ENCODE measurements at places on chromosomes 4 and X.

GRCh38 chr4:68592673-68593072 is 16.6 kb upstream of the UGT2B17 start:
- no peak for DNase-seq

DNA sequence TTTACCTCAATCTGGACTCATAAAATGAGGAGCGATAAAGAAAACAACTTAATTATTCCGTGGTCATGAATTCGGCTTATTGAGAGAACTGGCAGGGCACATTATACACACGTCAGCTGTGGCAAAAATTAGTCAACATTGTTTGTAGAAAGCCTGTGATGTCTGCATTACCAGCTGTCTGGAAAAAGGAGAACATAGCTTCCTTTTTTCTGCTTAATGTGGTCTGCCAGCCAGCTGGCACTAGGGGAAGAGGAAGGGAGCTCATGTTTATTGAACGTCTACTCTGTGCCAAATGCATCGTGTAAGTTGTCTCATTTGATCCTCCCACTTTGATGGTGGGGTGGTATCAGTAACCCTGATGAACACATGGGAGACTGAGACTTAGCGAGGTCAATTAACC is 367.6 kb downstream of the ARHGAP24 start:
- DNase-seq, result no peak

GRCh38 chr4:99614491-99614890 is 39.9 kb downstream of the MTTP start:
- no peak for DNase-seq

DNA sequence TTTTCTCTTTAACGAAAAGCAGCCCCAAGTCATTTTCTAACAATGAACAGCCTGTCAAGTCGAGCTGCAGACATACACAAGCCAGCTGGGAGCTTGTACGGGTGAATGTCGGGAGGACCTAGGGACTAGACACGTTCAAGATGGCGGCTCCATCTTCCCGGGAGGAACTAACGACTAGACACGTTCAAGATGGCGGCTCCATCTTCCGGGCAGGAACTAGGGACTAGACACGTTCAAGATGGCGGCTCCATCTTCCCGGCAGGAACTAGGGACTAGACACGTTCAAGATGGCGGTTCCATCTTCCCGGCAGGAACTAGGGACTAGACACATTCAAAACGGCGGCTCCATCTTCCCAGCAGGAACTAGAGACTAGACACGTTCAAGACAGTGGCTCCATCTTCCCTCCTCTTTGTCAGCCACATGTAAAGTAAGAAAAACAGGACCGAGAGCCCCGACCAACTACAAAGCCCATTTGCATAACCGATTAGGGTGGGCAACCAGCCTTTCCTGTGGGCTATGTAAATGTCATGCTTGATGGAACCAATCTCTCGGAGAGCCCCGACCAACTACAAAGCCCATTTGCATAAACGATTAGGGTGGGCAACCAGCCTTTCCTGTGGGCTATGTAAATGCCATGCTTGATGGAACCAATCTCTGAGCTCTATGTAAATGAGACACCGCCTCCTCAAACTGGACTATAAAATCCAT is 175.5 kb downstream of the DHRSX start:
- DNase-seq, result no peak

GRCh38 chr4:183806341-183806740 is 98.8 kb upstream of the STOX2 start:
- no peak for DNase-seq

DNA sequence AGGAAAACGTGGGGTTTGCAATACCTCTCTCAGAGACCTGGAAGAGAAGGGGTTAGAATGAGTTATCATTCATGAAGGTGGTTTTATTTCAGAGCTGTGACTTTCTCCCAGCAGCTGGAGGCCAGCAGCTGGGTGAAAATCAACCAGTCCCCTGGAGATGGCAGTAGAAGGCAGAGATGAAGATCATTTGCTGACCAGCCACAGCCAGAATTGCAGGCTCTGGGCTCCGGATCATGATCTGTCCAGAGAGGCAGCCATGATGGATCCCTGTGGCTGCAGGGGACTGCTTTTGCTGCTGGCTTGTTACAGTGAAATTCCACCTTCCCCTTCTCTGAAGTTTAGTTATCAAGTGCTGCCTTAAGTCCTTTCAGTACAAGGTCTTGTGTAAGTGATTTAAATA is 46.9 kb upstream of the TAB3 start:
- no peak for DNase-seq

- no peak for DNase-seq
Measured at GRCh38 chr4:86092684-86093083, 267.2 kb downstream of the MAPK10 start.

DNA sequence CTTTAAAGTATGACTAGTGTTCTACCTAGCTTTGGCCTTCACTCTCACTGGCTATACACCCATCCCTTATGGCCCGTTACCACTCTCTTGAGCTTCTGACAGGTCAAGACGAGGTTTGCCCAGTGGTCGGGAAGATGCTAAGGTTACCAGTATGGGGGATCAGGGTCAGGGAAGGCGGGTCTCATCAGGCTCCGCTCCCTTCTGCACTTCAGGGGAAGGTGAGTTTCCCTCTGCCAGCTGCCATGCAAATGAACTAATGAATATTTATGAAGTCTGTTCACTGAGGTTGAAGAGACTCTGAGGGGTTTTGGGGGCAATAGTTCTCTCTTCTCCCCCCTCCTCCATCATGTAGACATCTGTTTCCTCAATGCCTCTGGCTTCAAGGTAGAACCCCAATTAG is 6.6 kb downstream of the EFNB1 start:
- no peak for DNase-seq

DNA sequence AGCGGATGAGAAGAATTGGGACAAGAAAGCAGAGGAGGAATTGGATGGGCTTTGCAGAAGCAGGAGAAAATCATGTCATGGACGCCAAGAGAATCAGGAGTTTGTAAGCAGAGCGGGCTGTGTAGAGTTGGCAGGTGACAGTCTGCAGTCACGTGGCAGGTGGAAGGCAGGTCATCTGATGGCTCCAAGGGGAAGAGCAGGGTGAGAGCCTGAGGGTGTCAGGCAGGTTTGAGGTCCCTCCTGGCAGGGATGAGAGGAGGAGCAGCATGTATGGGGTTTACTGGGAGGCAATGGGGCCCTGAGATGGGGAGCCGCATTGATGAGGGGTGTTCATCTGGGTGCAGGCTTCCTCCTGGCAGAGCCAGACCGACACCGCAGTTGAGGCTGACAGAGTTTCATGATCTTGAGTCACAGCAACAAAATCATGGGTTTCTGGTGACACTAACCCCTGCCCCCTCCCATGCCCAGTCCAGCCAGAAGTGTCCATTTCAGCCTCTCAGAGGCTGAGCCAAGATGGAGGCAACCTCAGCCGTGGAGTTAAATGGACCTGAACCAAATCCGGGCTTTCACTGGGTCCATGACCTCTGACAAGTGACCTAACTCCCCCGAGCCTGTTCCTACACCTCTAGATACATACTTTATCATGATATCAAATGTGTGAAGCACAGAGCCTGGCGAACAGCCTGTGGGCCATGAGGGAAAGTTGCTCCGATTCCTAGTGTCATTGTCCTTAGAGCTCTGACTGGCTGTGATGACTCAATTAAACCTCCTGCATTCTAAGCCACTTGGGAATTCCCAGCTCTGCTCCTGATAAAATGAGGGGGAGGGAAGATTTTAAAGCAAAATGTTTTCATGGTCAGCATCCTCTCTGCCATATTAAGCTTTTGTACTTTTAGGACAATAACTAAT is 36.1 kb downstream of the EVC start:
- no peak for DNase-seq

GRCh38 chrX:48456628-48457331 is 13.3 kb downstream of the SLC38A5 start:
- DNase-seq, result no peak

GRCh38 chrX:14291666-14292500 is 237.5 kb upstream of the GLRA2 start:
- no peak for DNase-seq

DNA sequence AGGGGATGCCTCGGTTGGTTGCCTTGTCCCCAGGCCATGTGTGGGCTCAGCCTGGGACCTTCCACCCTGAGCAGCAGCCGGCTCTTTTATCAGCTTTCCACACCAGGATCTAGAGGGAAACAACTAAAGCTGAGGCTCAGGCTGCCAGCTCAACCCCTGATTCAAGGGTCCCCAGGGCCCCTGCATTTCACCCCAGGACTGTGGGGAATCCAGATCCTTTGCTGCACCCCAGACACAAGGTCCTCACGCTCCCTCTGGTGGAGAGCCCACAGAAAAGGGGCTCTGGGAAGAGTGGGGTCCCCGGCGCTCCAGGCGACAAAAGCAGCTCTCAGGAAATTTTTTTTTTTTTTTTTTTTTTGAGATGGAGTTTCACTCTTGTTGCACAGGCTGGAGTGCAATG is 64.3 kb downstream of the ZFYVE28 start:
- no peak for DNase-seq

GRCh38 chr4:24514808-24515207 is 69.5 kb downstream of the DHX15 start:
- no peak for DNase-seq

- no peak for DNase-seq
Measured at GRCh38 chrX:17459008-17459611, 84.1 kb downstream of the NHS start.

GRCh38 chr4:93031431-93032098 is 727.8 kb downstream of the GRID2 start:
- no peak for DNase-seq

- DNase-seq, result no peak
Measured at GRCh38 chrX:29348288-29348687, 761.0 kb downstream of the IL1RAPL1 start.

GRCh38 chr4:142377342-142378091 is 468.6 kb downstream of the INPP4B start:
- DNase-seq, result no peak

GRCh38 chr4:70197842-70198241 is 2.3 kb downstream of the ODAM start:
- DNase-seq, result no peak

- DNase-seq, result no peak
Measured at GRCh38 chr4:47486231-47486673, 1.2 kb downstream of the ATP10D start.

- no peak for DNase-seq
Measured at GRCh38 chr4:5156682-5157081, 105.4 kb downstream of the STK32B start.
